Activated T-helper 1 cell treated with anti-CD3 and anti-CD28 coated beads, Interleukin-2, amount 50 U/mL, for 16 hours (primary cell): ENCODE measurements at places on chromosomes 11 and 22.
A peak's percentile ranks its signal among the peaks of the same experiment; 100 is the strongest.

- no peak for DNase-seq
These were observed 17.6 kb downstream of the SLC22A12 start for GRCh38 chr11:64608636-64609035.

DNA sequence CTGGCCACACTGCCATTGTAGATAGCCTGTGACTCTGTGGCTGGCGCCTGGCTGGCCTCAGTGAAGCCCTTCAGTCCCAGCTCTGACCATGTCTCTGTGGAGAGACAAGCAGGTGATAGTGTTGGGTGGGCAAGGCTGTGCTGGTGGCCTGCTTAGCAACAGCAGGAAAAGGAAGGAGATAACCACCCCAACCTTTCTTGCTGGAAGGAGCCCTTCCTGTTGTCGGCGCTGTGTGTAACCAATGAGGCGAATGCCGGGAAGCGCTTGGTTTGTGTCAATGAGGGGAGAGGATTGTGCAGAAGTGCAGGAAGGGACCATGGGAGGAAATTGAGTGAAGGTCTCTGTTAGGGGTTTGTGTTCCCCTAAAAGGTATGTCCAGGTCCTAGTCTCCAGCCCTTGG lies 27.3 kb downstream of the PARVB start:
- DNase-seq, result no peak

- no peak for DNase-seq
These were observed 958.7 kb upstream of the FAT3 start for GRCh38 chr11:91265946-91266345.

DNA sequence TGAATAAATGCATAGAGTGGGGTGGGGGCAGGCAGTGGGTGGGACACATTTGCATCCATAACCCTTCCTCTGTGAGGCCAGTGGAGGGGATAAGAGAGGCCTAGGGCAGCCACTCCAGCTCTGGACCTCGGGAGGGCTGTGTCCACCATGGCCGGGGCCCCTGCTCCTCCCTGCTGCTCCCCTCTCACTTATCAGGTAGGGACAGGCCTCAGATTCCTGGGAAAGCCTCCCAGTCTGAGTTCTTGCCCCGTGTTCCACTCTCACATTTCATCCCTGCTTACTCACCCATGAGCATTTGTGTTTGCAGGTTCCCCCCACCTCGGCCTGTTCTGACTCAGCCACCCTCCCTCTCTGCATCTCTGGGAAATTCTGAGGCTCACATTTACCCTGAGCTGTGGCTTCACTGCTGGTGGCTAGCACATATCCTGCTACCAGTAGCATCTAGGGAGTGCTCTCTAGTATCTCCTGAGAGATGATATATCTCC lies 128.7 kb upstream of the TOP3B start:
- DNase-seq, result no peak

DNA sequence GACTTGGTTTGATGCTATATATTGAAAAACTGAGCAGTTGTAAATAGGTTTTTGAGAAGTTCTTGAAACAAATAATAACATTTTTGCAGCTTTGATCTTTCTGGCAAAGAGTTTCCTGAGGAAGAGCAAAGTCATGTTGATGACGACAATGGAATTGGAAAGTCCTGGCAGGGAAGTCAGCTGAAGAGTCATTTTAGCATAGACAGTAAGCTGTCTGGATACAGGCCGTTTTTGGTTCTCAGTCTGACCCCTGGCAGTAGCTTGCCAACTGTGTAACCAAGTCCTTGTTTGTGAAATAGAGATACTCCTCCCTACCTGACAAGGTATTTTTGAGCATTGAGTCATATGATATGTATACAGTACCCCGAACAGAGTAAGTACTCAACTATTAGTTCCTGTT lies 193.3 kb downstream of the C11orf91 start:
- DNase-seq, result no peak

GRCh38 chr11:130458410-130458729 lies 9.9 kb downstream of the ADAMTS15 start:
- no peak for DNase-seq

GRCh38 chr11:94840209-94840608 lies 72.1 kb downstream of the AMOTL1 start:
- DNase-seq, result no peak

DNA sequence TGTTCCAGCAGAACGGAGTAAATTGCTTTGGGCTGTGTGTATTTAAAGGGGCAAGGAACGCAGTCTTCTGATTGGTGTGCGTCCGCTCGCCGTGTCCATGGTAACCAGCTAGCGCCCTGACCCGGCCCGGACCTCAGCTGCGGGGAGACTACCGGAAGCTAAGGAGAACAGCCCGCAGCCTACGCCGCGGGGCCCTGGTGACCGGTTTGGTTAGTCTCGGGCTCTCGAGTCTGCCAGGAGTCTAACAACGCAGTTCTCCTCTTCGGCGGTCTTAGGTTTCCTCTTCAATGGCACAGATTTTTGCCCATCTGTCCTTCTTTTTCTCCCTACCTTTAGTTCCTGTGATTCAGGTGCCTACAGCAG lies 3.5 kb upstream of the OR56A3 start:
- no peak for DNase-seq

DNA sequence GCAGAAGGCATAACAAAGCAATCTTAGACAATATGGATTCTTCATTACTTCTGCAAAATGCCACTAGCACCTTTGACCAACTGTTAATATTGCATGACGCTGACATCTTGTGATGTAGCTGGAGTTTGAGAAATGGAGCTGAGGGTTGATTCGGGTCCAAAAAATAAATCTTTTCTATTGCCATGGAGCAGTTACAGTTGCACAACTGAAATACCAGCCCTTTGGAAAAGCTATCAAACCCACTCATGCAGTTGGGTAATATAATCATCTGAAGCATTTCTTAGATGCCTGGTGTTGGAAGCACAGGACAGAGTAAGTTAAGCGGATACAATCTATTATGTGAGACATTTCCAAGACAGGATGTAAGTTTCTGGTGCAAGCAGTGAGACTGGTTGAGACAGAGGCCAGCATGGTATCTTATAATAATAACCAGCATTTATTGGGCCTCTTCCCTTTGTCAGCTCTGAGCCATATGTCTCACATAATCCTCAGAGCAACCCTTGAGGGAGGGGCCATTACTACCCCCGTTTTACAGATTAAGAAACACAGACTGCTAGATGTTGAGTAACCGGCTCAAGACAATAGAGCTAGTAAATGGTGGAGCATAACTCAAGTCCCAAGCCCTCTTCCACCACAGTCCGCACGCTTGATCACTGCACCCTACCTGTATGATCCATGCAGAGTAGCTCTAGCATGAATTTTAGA lies 74.9 kb upstream of the CAPRIN1 start:
- no peak for DNase-seq

- no peak for DNase-seq
These were observed at the start of gene KLHL22 for GRCh38 chr22:20494978-20495860. Gene KLHL22, minus strand, starts transcription at chr22:20495795. Its CDS starts 6,584 bp downstream, at chr22:20489211.

- DNase-seq, result no peak
These were observed 80.2 kb downstream of the PRR5L start for GRCh38 chr11:36376009-36376887.

DNA sequence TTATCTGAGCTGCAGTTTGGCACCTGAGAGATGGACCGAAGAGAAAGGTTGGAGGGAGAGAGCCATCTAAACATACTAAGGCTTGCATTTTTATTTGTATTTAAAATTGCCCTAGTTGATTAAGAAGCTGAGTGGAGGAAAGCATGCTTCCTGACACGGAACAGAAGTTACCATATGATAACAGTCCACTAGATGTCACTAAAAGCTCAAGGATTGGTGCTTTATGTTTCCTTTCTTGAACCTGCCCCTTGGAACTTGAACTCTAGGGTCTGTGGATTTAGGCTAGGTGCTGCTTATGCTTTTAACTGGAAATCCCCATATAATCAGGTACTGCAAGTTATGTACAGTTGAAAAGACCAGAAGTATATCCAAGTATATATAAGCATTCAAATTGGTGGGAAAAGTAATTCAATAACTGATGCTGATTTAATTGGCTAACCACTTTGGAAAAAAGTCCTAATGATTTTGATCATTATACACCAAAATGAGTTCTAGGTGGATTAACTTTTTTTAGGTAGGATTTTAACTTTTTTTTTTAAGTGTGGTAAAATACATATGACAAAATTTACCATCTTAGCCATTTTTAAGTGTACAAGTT lies 9.5 kb downstream of the RBMXL2 start:
- no peak for DNase-seq

DNA sequence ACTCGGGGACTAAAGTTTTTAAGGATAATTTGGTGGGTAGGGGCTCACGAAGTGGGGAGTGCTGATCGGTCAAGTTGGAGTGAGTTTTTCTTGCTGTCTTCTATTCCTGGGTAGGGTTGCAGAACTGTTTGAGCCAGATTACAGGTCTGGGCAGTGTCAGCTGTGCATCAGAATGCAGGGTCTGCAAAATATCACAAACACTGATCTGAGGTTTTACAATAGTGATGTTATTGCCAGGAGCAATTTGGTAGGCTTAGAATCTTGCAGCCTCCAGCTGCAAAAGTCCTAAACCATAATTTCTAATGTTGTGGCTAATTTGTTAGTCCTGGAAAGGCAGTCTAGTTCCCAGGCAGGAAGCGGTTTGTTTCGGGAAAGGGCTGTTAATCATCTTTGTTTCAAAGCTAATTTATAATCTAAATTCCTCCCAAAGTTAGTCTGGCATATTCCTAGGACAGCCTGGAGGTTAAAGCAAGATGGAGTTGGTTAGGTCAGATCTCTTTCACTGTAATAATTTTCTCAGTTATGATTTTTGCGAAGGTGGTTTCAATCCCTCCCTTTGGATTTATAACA lies 39.7 kb upstream of the CALCA start:
- no peak for DNase-seq

DNA sequence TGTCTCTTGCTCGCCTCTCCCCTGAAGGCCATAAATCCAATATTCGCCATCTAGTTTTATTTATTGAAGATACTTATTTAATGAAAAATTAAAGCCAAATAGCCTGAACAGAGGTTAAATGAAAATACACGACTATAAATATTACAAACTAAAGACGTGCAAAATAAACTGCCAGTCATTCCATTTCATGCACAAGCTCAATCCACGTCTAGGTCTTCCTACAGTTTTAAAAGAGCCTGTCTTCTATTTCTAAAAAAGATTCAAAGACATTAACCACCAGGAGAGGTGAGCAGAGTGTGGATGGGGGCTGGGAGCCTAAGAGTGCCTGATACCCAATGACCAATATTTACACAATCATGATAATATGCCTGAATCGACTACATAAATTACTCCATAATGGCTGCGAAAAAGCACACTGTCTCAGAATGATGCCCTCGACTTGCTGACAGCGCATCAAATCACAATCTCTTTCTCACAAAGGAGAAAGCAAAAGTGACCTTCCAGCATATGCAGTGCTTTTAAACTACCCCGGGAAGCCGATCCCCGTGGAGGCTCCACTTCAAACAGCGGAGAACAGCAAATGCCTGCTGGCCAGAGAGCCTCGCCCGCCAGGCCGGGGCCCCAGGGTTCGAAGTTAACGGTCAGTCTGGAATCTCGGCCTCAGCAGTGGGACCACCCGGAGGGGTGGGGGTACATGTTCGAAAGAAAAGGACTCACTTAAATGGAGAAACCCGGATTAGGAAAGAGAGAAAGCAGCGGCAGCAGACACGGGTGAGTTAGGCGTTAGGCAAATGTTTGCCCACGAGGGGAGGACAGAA lies 1.7 kb downstream of the FCHSD2 start:
- no peak for DNase-seq

- no peak for DNase-seq
These were observed 44.0 kb upstream of the ATXN10 start for GRCh38 chr22:45627489-45628233.

- DNase-seq, result no peak
These were observed 426.4 kb downstream of the INSC start for GRCh38 chr11:15541079-15541478.

- no peak for DNase-seq
These were observed 170.1 kb downstream of the GRIK4 start for GRCh38 chr11:120681434-120682331.

- no peak for DNase-seq
These were observed 5.6 kb downstream of the AHNAK start for GRCh38 chr11:62540804-62541701.

DNA sequence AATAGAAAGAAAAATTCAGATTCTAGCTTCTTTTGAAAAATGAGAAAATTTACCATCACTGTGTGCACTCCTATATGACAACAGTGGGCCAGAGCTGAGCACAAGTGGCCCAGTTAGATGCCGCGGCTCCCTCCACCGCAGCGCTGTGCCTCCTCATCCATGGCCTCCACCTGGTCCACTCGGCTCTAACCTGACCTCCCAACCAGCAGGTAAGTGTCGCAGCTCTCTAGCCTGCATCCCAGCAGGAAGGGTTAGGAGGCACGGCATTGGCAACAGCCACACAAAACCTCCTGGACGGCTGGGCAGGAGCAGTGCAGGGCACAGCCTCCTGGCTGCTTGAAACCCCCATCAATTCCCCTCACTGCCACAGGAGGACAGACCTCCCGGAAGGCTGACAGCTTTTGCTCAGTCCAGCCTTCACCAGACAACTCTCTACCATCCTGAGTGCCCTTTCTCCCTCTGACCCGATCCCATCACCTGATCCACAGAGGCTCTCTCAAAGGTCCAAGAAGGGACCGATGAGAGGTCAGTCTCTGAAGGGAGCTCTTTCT lies 76.1 kb downstream of the RPL27A start:
- DNase-seq, result no peak

DNA sequence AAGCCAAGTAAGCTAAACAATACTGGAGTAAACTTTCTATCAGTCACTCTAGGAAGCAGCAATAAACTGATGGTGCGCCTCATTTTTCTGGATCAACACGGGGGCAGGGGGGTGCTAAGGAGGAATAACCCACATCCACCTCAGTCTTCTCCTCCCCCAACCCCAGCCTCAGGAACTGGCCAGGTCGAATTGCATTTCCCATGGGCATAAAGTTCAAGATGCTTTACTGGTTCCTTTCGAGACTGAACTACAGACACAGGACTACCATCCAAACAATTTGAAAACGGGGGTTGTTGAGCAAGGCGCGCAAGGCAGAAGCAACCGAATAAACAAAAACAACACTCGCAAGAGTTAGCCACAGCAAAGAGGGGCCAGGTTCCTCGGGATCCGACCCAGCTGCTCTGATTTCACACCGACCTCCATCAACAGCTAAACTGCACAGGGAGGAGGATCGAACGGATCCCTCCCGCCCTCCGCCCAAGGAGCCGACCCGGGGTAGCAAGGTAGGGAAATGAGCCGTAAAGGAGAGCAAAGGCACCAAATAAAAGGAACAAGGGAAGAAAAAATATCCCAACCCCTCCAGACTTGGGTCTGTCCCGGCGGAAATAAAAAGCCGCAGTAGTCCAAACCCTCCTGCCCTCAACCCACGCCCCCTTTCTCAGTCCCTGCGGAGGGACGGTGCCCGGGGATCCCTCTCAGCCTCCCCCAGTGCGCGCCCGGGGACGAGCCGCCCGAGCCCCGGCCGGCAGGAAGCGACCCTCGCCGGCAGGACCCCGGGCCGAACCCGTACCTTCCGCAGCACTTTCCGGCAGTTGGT lies 801 bp downstream of the SESN3 start:
- peak; percentile 1 for DNase-seq

- no peak for DNase-seq
These were observed 42.2 kb downstream of the AHNAK start for GRCh38 chr11:62504158-62504973.

GRCh38 chr11:84455691-84456090 lies 1169.5 kb upstream of the CCDC90B start:
- DNase-seq, result no peak

DNA sequence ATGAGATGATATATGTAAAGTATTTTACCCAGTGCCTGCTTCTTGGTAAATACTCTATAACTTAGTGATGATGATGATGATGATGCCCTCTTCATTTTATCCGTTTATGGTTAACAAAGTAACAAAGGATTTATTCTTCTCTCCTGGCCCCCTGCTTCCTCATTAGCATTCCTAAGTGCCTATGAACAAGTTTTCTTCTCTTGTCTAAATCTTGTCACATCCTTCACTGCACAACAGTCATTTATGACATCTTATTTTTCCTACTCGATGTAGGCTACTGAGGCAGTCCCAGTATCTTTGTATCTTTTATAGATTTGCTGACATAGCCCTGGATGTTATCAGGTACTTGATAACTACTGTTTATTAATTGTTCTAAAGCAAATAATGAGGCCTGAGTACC lies 754.4 kb upstream of the ARHGAP42 start:
- DNase-seq, result no peak
